ENCODE measurements at places on chromosomes 12 and 14. TPM values are rescaled to one million over a fixed set of nuclear protein-coding genes. Genes with fewer than 3 reads are reported as not detected.

The KRT3 gene
- total RNA-seq = not detected

The ALDH6A1 gene
- total RNA-seq = 40.0 TPM

The INHBE gene
- not detected for total RNA-seq

The CCND2 gene
- total RNA-seq = 54.6 TPM

The SLC5A8 gene
- total RNA-seq = not detected

The BICDL1 gene
- 3.2 TPM for total RNA-seq

The RDH16 gene
- total RNA-seq = 0.48 TPM

The ZNF891 gene
- 1.4 TPM for total RNA-seq

The AGAP2 gene
- total RNA-seq = 2.2 TPM

The METAP2 gene
- total RNA-seq = 46.0 TPM

The TPH2 gene
- not detected for total RNA-seq

The RD3L gene
- not detected for total RNA-seq

The OTX2 gene
- total RNA-seq = not detected

The DDX55 gene
- total RNA-seq = 29.2 TPM

The RNASE4 gene
- total RNA-seq = 78.9 TPM

The PIWIL1 gene
- total RNA-seq = not detected

The KCNC2 gene
- not detected for total RNA-seq

The MYF5 gene
- not detected for total RNA-seq

The SSPN gene
- total RNA-seq = 4.5 TPM

The ITGA7 gene
- total RNA-seq = 15.8 TPM

The LEMD3 gene
- 64.0 TPM for total RNA-seq

The TCL1B gene
- total RNA-seq = not detected

The KLRD1 gene
- 0.20 TPM for total RNA-seq

The ACSS3 gene
- 10.3 TPM for total RNA-seq

The CELA1 gene
- not detected for total RNA-seq

The TTC9 gene
- not detected for total RNA-seq

The NYNRIN gene
- 9.1 TPM for total RNA-seq

The IL26 gene
- not detected for total RNA-seq

The IKBIP gene
- total RNA-seq = 0.40 TPM

The LIN7A gene
- 31.0 TPM for total RNA-seq

All from transverse colon (tissue), 4 donors.